ENCODE measurements at places on chromosomes 7 and 10. TPM values are rescaled to one million over a fixed set of nuclear protein-coding genes. Genes with fewer than 3 reads are reported as not detected.
A peak's percentile ranks its signal among the peaks of the same experiment; 100 is the strongest.

Gene ORAI2
- 6.0 TPM for total RNA-seq

Gene PTPRN2
- total RNA-seq: 1.7 TPM

DNA sequence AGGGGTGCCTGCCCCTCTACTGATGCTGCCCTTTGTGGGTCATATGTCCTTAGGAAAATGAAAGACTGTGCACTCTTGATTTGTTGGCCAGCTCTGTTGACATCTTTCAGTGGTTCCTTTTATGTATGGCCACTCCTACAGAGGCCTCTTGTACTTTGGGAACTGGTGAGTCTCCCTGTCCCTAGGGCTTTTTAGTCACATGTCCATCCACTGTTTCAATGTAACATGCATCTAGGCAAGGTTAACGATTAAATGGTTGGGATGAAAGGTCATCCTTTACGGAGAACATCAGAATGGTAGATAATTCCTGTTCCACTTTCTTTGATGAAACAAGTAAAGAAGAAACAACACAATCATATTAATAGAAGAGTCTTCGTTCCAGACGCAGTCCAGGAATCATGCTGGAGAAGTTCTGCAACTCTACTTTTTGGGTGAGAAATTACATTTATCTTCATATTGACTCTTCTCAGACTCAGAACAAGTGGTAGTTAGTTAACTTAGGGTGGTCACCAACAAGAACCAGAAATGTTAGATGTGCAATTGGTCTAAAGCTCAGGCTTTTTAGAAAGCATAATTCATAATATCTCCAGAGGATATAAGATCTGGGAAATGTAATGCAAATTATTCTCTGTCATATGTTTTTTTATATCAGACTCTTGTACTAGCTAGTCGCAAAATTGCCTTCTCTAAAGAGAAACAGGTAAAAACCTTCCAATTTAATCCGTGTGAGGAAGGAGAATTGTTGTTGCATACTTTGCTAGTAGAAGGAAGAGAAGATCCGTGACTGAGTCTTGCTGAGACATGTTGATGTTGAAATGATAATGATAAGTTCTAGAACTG is at the start of gene ABCC2:
Gene ABCC2 (plus strand): TSS at position 194 of the 840 bp plus-strand sequence. CDS start 205 bp downstream, at position 399.
- peak; percentile 99 for DNase-seq
- H3K36me3 ChIP-seq: peaks cover 6% of the 10 kb centered on the region
- H3K27ac ChIP-seq: peak within 1 kb of the TSS; percentile 95
- no peaks in the 10 kb centered on the region for H3K27me3 ChIP-seq

- peaks cover 3% of the 10 kb centered on the region for H3K4me1 ChIP-seq
- no peak for DNase-seq
- H3K27me3 ChIP-seq: no peaks in the 10 kb centered on the region
- no peak overlapping the region for H3K4me3 ChIP-seq
- no peaks in the 10 kb centered on the region for H3K36me3 ChIP-seq
- H3K27ac ChIP-seq: no peak overlapping the region
Measured at GRCh38 chr7:73936967-73937366, 76.0 kb downstream of the TMEM270 start.

Gene SLC26A4
- not detected for total RNA-seq

Gene GDI2
- total RNA-seq: 756 TPM

GRCh38 chr7:81447351-81447952 is 322.4 kb downstream of the HGF start:
- no peak overlapping the region for H3K27ac ChIP-seq
- no peaks in the 10 kb centered on the region for H3K36me3 ChIP-seq
- no peak overlapping the region for H3K4me3 ChIP-seq
- peak; percentile 27 for DNase-seq

DNA sequence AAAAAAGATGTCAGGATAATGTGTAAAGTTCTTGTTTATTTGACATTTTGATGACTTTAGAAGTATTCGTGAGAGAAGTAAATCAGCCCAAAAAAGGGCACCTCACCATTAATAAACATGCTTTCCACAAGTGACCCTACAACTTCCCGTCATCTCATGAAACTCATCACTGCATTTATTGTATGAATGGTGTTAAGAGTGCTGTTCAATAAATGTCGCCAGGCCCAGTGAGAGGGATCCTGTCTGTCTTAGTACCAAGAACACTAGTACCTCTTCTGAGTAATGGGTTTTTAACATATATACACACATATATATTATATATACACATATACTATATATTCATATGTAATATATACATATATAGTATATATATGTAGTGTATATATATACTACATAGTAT is 61.9 kb downstream of the TMEM26 start:
- no peak for DNase-seq
- no peaks in the 10 kb centered on the region for H3K36me3 ChIP-seq
- no peaks in the 10 kb centered on the region for H3K4me1 ChIP-seq
- H3K27me3 ChIP-seq: no peaks in the 10 kb centered on the region
- no peak overlapping the region for H3K4me3 ChIP-seq
- no peak overlapping the region for H3K27ac ChIP-seq

Gene NYAP1
- total RNA-seq: 0.15 TPM

DNA sequence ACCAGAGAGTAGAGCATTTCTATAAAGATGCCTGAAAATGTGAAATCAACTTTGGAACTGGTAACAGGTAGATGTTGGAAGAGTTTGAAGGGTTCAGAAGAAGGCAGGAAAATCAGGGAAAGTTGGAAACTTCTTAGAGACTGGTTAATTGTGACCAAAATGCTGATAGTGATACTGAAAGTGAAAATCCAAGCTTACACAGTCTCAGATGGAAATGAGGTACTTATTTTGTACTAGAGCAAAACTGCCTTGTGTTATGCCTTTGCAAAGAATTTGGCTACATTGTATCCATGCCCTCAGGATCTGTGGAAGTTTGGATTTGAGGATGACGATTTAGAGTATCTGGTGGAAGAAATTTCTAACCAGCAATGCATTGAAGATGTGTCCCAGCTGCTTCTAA is 430.6 kb upstream of the KCND2 start:
- H3K36me3 ChIP-seq: no peaks in the 10 kb centered on the region
- H3K4me3 ChIP-seq: no peak overlapping the region
- no peaks in the 10 kb centered on the region for H3K27me3 ChIP-seq

DNA sequence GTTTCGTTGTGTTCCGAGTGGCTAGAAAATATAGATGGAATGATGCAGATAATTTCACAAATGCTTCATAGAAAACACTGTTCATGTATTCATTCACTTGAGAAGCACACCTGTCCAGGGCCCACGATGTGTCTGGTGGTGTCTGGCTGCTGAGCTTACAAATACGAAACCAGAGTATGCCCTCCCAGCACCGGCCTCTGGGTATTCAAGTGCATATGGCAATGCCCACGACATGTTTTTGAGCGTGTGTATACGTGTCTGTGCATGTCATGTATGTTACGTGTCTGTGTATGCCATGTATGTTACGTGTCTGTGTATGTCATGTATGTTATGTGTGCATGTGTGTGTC is 37.9 kb downstream of the IL2RA start:
- no peak for DNase-seq
- H3K36me3 ChIP-seq: no peaks in the 10 kb centered on the region
- no peak overlapping the region for H3K27ac ChIP-seq
- H3K4me3 ChIP-seq: no peak overlapping the region
- no peaks in the 10 kb centered on the region for H3K4me1 ChIP-seq

Gene SUN3
- total RNA-seq: not detected

GRCh38 chr7:21413502-21413901 is 14.4 kb upstream of the SP4 start:
- H3K4me3 ChIP-seq: no peak overlapping the region
- H3K27ac ChIP-seq: no peak overlapping the region
- no peaks in the 10 kb centered on the region for H3K36me3 ChIP-seq
- 0 out of 3 replicates have a peak, but pooled peaks cover 7% of the 10 kb centered on the region for H3K27me3 ChIP-seq
- H3K4me1 ChIP-seq: no peaks in the 10 kb centered on the region

DNA sequence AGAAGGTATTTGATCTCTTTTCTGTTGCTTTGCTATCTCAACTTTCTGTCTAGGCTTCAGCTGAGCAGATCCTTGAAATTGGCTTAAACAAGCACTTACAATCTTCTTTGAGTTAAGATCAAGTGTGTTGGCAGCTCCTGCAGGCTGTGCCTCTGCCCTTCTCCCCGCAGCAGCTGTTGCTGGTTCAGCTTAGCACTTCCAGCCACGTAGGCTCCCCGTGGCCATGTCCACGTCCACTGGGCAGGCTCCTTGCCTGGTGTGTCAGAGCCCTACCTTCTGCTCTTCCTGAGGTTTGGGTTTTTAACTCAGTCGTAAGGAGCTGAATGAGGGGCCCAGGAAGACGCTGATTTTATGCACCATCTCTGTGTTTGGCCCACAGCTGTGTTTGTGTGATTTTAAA is 47.2 kb downstream of the CAMK1D start:
- H3K36me3 ChIP-seq: no peaks in the 10 kb centered on the region
- no peak overlapping the region for H3K27ac ChIP-seq
- no peaks in the 10 kb centered on the region for H3K4me1 ChIP-seq
- H3K27me3 ChIP-seq: no peaks in the 10 kb centered on the region

Gene OR2A1
- not detected for total RNA-seq

Gene EPO
- 10.3 TPM for total RNA-seq

Gene APBB1IP
- total RNA-seq: not detected

Gene COBL
- total RNA-seq: 3.8 TPM

Gene HKDC1
- total RNA-seq: 12.4 TPM

GRCh38 chr10:120420421-120420820 is 36.6 kb upstream of the PLPP4 start:
- no peak for DNase-seq
- H3K27ac ChIP-seq: no peak overlapping the region
- H3K36me3 ChIP-seq: no peaks in the 10 kb centered on the region
- no peaks in the 10 kb centered on the region for H3K27me3 ChIP-seq
- H3K4me3 ChIP-seq: no peak overlapping the region
- H3K4me1 ChIP-seq: no peaks in the 10 kb centered on the region

GRCh38 chr7:110839866-110840265 is 251.1 kb upstream of the LRRN3 start:
- no peaks in the 10 kb centered on the region for H3K36me3 ChIP-seq
- no peak overlapping the region for H3K27ac ChIP-seq
- no peak overlapping the region for H3K4me3 ChIP-seq
- DNase-seq: peak; percentile 33
- H3K4me1 ChIP-seq: peaks cover 13% of the 10 kb centered on the region
- no peaks in the 10 kb centered on the region for H3K27me3 ChIP-seq

GRCh38 chr7:38187794-38188440 is 9.9 kb downstream of the STARD3NL start:
- no peak overlapping the region for H3K27ac ChIP-seq
- no peaks in the 10 kb centered on the region for H3K27me3 ChIP-seq
- no peak overlapping the region for H3K4me3 ChIP-seq
- H3K36me3 ChIP-seq: no peaks in the 10 kb centered on the region
- DNase-seq: no peak
- no peaks in the 10 kb centered on the region for H3K4me1 ChIP-seq

Gene SKIDA1
- 1.4 TPM for total RNA-seq

Gene LRRC4
- total RNA-seq: not detected

DNA sequence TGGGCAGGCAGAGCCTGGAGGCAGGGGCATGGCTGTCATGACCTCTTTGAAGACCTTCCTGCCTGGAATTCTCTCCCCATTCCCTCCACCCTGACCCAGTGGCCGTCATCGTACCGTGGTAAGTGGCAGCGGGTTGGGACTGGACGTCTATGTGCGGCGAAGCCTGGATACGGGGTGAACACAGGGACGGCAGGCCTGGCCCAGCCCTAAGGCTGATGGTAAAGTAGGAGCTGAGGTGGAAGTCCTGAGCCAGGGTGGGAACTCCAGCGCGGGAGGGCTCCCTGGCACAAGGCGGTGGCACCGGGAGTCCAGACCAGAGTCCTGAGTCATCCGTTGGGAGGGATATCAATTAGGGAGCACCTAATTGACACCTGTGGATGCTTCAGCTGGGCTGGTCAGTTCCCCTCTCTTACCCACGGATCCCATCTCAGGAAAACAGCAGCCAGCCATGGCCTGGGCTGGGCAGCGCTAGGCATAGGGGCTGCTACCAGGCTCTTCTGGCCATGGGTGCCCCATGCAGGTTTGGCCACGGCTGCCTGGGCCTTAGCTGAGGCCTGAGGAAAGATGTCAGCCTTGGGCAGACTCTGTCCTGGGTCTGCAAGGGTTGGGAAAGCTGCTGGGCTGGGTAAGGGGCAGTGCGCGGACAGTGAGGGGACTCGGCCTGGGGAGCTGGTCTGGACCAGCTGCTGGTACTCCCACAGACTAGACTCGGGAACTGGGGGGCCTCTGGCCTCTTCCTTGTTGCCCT is 3.3 kb downstream of the PPIF start:
- no peak for DNase-seq
- H3K27ac ChIP-seq: no peak overlapping the region
- H3K4me1 ChIP-seq: peaks cover 67% of the 10 kb centered on the region

GRCh38 chr10:94571081-94571480 is 25.5 kb downstream of the HELLS start:
- no peaks in the 10 kb centered on the region for H3K36me3 ChIP-seq
- DNase-seq: no peak
- no peak overlapping the region for H3K4me3 ChIP-seq
- H3K27ac ChIP-seq: no peak overlapping the region

Gene CYP3A4
- 0.35 TPM for total RNA-seq

Gene IRF5
- total RNA-seq: 2.9 TPM

Gene TRIL
- total RNA-seq: 0.45 TPM

DNA sequence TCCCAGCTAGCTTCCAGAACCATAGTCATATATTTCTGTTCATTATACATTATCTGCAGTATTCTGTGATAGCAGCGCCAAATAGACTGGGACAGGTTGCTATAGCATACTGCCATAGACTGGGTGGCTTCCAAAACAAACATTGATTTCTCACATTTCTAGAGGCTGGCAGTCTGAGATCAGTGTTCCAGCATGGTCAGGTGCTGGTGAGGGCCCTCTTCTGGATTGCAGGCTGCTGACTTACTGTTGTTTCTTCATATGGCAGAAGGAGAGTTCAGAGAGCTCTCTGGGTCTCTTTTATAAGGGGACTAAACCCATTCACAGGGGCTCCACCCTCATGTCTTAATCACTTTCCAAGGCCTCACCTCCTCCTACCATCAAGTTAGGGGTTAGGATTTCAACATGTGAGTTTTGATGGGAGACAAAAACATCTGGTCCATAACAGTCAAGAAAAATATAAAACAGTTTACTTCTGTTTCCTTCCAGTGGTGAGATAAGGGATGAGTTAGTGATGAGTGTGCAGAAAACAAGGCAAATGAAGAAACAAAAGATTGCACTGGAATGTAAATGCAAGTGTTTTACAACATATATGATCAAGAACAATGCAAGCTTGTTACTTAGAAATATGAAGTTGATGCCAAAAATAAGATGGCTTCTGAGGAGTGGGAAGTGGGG is 399.0 kb upstream of the C7orf33 start:
- DNase-seq: no peak
- H3K4me1 ChIP-seq: no peaks in the 10 kb centered on the region
- H3K36me3 ChIP-seq: no peaks in the 10 kb centered on the region

Gene TDRD1
- not detected for total RNA-seq

GRCh38 chr7:22720791-22721786 is 5.9 kb upstream of the IL6 start:
- H3K36me3 ChIP-seq: no peaks in the 10 kb centered on the region
- no peak overlapping the region for H3K27ac ChIP-seq
- H3K27me3 ChIP-seq: peaks cover 25% of the 10 kb centered on the region

DNA sequence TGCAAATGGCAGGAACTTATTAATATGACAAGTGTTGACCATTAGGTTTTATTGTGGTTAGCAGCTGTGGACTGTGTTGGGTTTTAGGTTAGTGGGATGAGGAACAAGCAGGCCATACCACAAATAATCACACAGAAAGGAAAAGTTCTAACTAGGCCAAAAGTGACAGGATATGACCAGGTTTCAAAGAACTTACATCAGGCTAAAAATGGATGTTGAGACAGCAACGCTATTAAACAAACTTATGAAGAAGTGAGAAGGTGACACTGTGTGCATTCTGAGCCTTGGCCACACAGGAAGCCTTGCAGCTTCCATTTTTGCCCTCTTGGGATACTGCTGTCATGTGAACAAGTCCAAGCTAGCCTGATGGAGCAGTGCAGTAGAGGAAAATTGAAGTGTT is 568.8 kb downstream of the HTR7 start:
- no peaks in the 10 kb centered on the region for H3K27me3 ChIP-seq
- no peak for DNase-seq
- H3K36me3 ChIP-seq: no peaks in the 10 kb centered on the region
- no peaks in the 10 kb centered on the region for H3K4me1 ChIP-seq

All from HepG2 (cell line).